Stomach (tissue), 19 donors: ENCODE measurements at places on chromosomes 7 and 10. TPM values are rescaled to one million over a fixed set of nuclear protein-coding genes. Genes with fewer than 3 reads are reported as not detected.
A peak's percentile ranks its signal among the peaks of the same experiment; 100 is the strongest.

- no peaks in the 10 kb centered on the region for H3K27me3 ChIP-seq
- peaks cover 16% of the 10 kb centered on the region for H3K4me1 ChIP-seq
- no peak for DNase-seq
- H3K27ac ChIP-seq, result no peak overlapping the region
- no peaks in the 10 kb centered on the region for H3K36me3 ChIP-seq
Observed at GRCh38 chr7:106054156-106054910, 57.8 kb downstream of the SYPL1 start.

- DNase-seq, result no peak
- peaks cover 73% of the 10 kb centered on the region for H3K27me3 ChIP-seq
- no peak overlapping the region for H3K27ac ChIP-seq
- H3K4me1 ChIP-seq, result peaks cover 20% of the 10 kb centered on the region
- no peak overlapping the region for H3K4me3 ChIP-seq
Observed at GRCh38 chr7:129774871-129775694, 163.6 kb downstream of the NRF1 start.

DNA sequence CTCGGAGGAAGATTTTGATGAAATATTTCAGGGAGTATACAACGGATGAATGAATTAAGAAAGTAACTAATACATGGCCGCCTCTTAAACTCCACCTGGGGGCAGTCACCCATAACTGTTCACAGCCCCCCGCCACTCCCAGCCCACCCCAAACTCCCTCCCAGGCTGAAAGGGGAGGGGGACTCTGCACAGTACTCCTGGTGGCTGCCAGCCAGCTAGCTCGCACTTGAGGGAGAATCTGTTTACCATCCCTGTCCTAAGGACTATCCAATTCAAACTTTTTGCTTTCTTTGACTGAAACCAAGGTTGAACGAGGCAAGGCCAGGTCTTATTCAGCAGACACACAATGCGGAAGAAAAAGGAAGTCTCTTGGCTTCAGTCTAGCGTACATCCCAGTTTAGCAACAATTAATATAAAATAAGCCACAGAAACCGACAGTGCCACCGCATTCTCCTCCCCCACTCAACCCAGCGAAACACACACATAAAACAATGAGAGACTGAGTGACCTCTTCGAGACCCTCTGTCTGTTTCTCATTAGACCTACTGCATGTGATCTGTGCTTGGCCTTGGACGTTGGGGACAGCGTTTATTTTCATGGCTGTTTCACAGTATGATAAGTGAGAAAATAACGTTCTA lies 219.5 kb downstream of the GLI3 start:
- peak; percentile 62 for DNase-seq
- H3K36me3 ChIP-seq, result no peaks in the 10 kb centered on the region
- no peaks in the 10 kb centered on the region for H3K27me3 ChIP-seq
- H3K4me1 ChIP-seq, result no peaks in the 10 kb centered on the region
- H3K4me3 ChIP-seq, result no peak overlapping the region

DNA sequence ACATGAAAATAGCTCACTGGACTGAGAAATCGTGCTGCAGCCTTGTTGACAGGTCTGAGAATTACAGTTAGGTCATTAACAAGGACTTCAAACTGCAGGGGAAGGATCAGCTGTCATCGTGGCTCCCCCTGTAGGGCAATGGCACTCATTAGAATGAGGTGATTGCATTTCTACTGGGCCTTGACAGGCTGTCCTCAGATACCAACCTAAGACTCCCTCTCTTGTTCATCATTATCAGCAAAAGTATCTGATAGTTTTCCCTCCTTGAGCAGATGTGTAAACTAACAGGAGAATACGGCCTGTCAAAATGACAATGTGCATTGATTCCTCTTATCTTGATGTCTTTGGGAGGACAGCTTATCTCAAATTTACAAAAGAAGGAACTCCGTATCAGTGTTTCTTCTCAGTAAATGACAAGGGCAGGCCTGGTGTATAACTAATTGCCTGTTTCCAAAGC lies 648.5 kb upstream of the LRRN3 start:
- DNase-seq, result peak; percentile 31
- H3K4me3 ChIP-seq, result no peak overlapping the region
- H3K36me3 ChIP-seq, result no peaks in the 10 kb centered on the region

- H3K4me3 ChIP-seq, result no peak overlapping the region
- no peak for DNase-seq
- peaks cover 19% of the 10 kb centered on the region for H3K4me1 ChIP-seq
- peak overlapping the region; percentile 58 for H3K27ac ChIP-seq
- H3K27me3 ChIP-seq, result no peaks in the 10 kb centered on the region
Observed at GRCh38 chr10:59873896-59874295, 32.5 kb downstream of the CCDC6 start.

GRCh38 chr7:2445898-2446555 lies 30.2 kb downstream of the GRIFIN start:
- no peaks in the 10 kb centered on the region for H3K27me3 ChIP-seq
- H3K4me1 ChIP-seq, result no peaks in the 10 kb centered on the region
- H3K36me3 ChIP-seq, result peaks cover 31% of the 10 kb centered on the region
- H3K4me3 ChIP-seq, result no peak overlapping the region
- no peak overlapping the region for H3K27ac ChIP-seq
- DNase-seq, result no peak

Gene TDRD1
- not detected for total RNA-seq

- H3K4me1 ChIP-seq, result peaks cover 9% of the 10 kb centered on the region
- no peak for DNase-seq
- peaks cover 35% of the 10 kb centered on the region for H3K36me3 ChIP-seq
- H3K27ac ChIP-seq, result peak overlapping the region; percentile 9
- H3K27me3 ChIP-seq, result no peaks in the 10 kb centered on the region
Observed at GRCh38 chr10:89242840-89243568, 8.6 kb downstream of the LIPA start.

DNA sequence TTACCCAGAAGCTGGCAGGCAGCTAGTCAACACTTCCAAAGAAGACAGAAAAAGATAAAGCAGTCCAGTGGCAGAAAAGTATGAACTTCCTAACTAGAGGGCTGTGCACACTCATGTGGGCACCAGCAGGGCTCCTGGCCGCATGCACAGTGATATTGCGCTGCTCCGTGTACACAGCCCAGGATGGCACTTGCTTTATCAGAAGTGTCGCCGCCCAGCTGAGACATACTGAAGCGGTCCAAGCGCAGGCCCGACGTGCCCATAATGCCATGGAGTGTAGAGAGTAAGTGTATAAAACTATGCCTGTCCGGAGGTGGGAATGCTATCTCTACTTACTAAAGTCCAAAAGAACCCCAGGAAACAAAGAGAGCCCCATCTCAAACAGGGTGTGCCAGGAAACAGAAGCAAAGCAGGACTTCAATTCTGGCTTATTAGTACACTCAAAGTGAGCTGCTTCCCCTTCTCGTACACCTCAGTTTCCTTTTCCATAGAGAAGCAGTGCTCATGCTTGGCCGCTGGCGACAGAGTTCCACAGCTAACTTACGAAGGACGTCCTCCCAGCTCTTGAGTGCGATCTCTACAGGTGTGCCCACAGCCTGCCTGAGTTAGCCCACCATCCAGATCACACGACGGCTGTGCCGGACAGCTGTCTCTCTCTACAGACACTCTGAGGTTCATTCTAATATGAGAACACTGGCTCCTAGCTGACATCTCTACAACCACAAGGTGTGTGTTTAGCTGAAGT lies 234.3 kb downstream of the COBL start:
- no peak for DNase-seq
- no peak overlapping the region for H3K27ac ChIP-seq
- H3K27me3 ChIP-seq, result no peaks in the 10 kb centered on the region
- H3K4me3 ChIP-seq, result no peak overlapping the region
- H3K36me3 ChIP-seq, result peaks cover 49% of the 10 kb centered on the region
- no peaks in the 10 kb centered on the region for H3K4me1 ChIP-seq

Gene ZDHHC6
- total RNA-seq, result 25.4 TPM

DNA sequence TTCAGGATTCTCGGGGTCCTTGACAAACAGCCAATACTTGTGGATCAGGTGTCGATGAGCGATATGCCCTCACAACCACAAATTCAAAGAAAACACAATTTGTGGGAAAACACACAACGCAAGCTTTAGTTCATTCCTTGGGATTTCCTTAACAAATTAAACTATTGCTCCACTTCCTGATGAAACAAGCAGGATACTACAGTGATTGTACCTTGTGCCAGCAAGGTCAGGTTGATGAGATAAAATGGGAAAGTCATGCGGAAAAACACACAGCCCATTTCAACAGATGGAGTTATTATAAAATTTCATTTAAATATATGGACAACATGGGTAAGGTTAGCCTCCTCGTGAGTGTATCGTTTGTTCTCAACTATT lies 8.8 kb upstream of the RHOBTB1 start:
- no peaks in the 10 kb centered on the region for H3K36me3 ChIP-seq
- H3K4me1 ChIP-seq, result peaks cover 3% of the 10 kb centered on the region
- no peaks in the 10 kb centered on the region for H3K27me3 ChIP-seq
- H3K27ac ChIP-seq, result no peak overlapping the region

DNA sequence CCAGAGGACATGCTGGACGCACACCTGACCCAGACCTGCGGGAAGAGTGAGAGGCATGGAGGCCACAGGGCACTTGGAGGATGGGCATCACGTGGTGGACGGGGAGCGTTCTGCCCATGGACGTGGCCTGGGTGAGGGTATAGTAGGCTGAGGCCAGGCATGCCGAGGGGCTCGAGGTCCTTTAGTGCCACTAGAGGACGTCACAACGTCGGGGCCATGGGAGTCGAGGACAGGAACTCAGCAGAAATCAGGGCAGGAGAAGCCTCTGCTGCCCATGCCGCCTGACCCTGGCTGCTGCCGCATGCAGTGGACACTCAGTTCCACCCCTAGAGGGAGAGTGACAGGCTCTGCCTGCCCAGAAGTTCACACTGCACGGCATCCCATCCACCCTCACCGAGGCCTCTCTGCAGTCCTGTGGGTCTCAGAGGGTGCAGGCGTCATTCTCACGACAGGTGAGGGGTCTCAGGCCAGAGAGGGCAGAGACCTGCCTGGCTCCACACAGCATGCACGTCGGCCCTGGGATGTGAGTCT lies 198.7 kb downstream of the ADARB2 start:
- H3K36me3 ChIP-seq, result no peaks in the 10 kb centered on the region
- no peak overlapping the region for H3K4me3 ChIP-seq
- H3K27me3 ChIP-seq, result peaks cover 7% of the 10 kb centered on the region
- no peak for DNase-seq
- H3K27ac ChIP-seq, result no peak overlapping the region

DNA sequence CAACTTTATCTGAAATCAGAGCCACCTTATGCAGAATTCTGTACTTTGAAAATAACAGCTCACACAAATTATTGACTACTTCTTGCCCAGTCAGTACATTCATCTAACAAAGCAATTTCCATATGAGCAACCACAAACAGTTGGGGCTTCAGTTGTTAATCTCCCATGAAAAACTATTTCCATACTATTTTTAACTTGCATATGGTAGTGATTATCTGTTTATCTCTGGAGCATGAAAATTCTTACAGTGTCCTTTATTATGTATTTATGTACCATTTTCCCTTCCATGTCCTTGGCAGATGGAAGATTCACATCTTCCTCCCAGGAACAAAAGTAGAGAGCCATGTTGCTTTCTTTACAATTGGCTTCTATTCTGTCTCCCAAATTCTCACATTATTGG lies 285.7 kb downstream of the CRPPA start:
- no peaks in the 10 kb centered on the region for H3K36me3 ChIP-seq
- no peak for DNase-seq
- no peaks in the 10 kb centered on the region for H3K4me1 ChIP-seq

GRCh38 chr7:134120405-134120804 lies 6.7 kb upstream of the LRGUK start:
- no peak for DNase-seq
- no peak overlapping the region for H3K4me3 ChIP-seq

Gene IGFBP1
- 0.55 TPM for total RNA-seq

DNA sequence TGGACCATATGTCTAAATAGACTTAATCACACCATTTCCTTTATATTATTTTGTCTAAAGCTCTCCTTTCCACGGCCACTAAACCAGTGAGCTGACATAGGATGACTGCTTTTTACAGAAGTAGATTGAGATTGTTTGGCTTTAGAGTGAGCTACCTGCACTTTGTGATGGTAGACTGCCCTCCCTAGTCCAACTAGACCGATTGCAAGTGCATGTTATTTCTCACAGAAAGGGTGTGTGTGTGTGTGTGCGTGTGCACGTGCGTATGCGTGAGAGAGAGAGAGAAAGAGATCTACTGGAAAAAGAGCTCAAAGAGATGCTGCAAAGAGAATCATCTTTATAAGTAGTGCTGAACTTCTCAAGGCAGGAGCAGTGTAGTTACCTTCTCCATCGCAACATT lies 60.7 kb downstream of the VCL start:
- H3K27me3 ChIP-seq, result no peaks in the 10 kb centered on the region
- peaks cover 2% of the 10 kb centered on the region for H3K36me3 ChIP-seq
- H3K4me3 ChIP-seq, result no peak overlapping the region
- peak; percentile 79 for DNase-seq
- H3K4me1 ChIP-seq, result peaks cover 69% of the 10 kb centered on the region

Gene HKDC1
- 2.9 TPM for total RNA-seq

DNA sequence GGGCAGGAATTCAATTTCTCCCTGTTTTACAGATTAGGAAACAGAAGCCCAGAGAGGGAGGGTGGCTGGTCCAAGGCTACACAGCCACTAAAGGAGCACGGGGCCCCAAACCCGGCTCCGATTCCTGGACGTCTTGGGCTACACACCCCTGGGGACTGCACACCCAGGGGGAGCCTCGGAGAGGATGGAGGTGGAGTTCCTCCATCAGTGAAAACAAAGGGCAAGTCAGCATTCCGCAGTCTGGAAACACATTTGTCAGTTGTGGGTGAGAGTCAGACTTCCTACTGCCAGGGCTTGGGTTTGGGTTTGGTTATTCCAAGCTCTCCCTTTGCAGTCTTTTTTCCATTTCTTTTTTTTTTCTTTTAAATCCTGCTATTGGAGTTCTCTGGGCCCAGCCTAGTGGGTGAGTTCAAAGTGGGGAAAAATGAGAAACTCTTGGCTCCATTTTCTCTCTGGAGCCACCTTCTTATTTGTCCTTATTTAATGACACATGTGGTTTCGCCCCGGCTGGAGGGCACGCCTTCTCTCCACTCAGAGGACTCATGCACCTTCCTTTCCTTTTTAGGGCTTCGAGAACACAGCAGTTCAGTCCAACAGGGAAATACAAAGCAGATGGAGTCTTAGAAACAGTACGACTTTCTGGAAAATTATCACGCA lies 59.9 kb upstream of the AQP1 start:
- no peak overlapping the region for H3K4me3 ChIP-seq
- H3K36me3 ChIP-seq, result no peaks in the 10 kb centered on the region
- no peaks in the 10 kb centered on the region for H3K27me3 ChIP-seq
- H3K4me1 ChIP-seq, result no peaks in the 10 kb centered on the region

DNA sequence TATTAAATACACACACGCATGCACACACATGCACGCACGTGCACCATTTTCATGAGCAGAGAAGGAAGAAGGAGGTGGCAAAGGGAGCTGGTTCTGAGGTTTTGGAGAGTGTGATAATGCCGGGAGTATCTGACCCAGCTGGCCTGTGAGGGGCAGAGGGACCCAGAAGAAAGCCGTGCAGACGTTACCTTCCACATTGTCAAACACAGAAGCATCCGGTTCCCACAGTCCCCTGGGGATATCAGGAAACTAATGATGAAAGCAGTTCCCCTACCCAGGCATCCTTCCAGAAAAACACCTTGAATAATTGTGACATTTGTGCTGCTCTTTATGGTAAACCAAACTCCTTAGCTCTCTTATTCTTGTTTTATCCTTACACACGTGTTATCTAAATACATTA lies 85.7 kb upstream of the FAM180A start:
- H3K27ac ChIP-seq, result no peak overlapping the region
- H3K4me3 ChIP-seq, result no peak overlapping the region
- no peaks in the 10 kb centered on the region for H3K27me3 ChIP-seq
- no peak for DNase-seq
- H3K36me3 ChIP-seq, result no peaks in the 10 kb centered on the region
- H3K4me1 ChIP-seq, result no peaks in the 10 kb centered on the region

- no peak for DNase-seq
- H3K36me3 ChIP-seq, result no peaks in the 10 kb centered on the region
- no peaks in the 10 kb centered on the region for H3K27me3 ChIP-seq
- H3K27ac ChIP-seq, result no peak overlapping the region
- no peak overlapping the region for H3K4me3 ChIP-seq
Observed at GRCh38 chr10:3277566-3277965, 105.0 kb upstream of the PITRM1 start.
